Activated CD4-positive, alpha-beta T cell treated with anti-CD3 and anti-CD28 coated beads, Interleukin-2, amount 50 U/mL, for 4 hours (primary cell): ENCODE measurements at places on chromosomes 11 and 22.

- DNase-seq = no peak
Measured at GRCh38 chr11:60570970-60571369, 55.8 kb downstream of the MS4A13 start.

DNA sequence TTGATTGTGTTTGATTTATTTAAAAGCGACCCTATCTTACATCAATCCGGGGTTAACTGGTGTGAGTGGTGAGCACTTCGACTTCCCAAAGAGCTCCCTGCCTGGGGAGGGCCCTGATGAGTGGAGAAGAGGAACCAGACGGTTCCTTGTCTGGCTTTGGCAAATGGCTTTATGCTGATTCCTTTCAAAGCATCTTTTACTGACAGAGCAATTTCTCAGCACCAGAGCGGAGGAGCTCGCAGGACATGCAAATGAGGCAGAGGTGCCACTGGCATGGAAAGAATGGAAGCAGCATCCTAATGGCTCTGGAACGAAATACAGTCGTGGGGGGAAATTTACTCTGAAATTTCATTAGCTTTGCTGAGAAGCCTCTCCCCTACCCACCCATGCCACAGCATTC, 410.9 kb upstream of the B3GAT1 start:
- no peak for DNase-seq

- DNase-seq = no peak
Measured at GRCh38 chr11:75485742-75486141, 40.0 kb downstream of the GDPD5 start.

DNA sequence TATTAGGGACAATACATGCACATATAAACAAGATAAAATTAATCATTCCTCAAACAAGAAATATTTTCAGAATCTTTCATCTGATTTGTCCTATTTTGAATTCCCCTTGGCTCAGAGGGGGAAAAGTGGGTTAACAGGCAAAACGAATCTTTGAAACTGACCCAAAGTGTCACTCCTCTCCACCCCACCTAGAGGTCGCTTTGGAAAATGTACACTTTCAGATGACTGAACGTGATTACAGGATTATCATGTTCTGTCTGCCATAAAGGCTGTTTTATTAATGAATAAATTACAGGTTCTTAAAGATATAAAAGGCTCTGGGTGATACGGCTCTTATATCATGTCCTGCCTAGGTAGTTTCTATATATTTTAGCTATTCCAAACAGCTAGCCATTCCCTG, 1735.0 kb downstream of the LRRC4C start:
- DNase-seq = no peak

DNA sequence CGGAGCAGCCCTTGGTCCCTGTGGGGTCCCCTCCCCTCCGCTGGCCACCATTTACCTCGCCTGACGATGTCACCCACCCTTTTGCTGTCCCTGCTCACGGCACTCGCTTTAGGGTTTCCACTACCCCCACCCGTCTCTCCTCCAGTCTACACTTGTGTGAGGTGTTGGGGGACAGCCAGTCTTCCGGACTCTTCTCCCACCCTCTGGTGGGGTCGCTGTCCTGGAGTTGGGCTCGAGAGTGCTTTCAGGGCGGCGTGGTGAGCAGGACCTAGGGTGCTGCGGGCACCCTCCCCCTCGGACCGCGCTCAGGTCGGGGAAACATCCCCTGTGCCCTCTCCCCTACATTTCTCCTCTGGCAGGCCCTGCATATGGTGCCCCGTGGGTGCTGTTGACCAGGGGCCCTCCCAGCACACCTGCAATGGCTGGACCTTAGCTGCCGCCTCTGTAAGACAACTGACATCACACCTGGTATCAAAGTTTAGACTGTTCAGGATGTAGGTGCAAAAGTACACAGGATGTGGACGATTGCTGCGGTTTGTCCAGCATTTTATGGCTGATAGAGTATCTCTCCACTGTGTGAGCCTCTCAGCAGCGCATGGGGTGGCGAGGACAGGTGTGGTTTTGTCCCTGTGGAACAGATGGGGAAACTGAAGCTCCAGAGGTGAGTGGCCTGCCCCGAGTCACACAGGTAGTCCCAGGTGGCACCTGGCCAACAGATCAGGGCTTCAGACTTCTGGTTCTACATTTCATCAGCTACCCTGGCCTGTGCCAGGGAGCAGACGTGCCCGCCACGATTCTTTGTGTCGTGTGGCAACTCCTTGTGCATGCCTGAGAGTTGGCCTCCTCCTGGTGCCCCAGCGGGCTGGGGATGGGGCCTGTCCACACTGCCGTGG, 1.2 kb downstream of the GRK2 start:
- DNase-seq = no peak

- DNase-seq = no peak
Measured at GRCh38 chr11:61279934-61280659, 15.0 kb downstream of the VWCE start.

DNA sequence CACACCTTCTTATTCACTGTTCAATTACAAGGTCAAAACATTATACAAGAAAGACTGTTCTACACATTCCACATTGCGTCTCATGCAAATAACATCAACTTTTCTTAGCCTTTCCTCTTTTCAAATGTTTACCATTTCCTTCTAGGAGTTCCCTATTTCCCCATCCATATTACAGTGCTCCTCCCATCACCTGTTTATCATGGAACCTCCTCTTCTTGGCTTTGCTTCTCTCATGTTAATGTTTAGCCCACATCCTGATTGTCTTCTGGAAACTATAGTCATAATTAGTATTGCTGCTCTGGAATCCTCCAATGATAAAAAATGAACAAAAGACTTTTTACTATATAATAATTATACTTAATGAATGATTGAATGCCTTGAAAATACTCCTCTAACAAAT, 21.3 kb downstream of the OR52E1 start:
- DNase-seq = no peak

DNA sequence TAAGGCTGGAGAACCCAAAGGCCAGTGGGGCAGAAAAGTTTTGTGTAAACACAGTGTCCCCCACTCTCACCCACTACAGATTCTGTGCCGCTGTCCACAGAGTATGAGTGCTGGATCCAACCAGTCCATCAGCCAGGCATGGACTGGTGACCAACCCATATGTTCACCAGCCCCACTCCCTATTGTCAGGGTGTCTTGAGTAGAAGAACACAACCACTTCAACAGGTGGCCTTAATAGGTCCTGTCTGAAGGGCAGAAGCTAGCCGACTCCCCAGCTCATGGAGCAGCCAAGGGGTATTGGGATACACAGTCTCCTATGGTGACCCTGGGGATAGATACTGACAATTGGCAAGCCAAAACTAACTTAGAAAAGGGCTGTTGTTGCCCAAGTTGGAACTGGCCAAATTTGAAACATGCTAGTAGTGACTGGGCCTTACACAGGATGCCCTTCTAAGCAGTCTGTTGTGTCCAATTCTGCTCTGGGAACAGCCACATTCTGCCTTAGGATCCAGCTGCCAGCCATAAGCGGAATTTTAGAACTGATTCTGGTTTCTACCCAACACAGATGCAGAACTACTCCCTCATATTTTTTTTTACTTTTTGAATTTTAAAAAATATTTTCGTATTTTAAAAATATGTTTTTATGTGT, 19.8 kb upstream of the PGM2L1 start:
- no peak for DNase-seq

DNA sequence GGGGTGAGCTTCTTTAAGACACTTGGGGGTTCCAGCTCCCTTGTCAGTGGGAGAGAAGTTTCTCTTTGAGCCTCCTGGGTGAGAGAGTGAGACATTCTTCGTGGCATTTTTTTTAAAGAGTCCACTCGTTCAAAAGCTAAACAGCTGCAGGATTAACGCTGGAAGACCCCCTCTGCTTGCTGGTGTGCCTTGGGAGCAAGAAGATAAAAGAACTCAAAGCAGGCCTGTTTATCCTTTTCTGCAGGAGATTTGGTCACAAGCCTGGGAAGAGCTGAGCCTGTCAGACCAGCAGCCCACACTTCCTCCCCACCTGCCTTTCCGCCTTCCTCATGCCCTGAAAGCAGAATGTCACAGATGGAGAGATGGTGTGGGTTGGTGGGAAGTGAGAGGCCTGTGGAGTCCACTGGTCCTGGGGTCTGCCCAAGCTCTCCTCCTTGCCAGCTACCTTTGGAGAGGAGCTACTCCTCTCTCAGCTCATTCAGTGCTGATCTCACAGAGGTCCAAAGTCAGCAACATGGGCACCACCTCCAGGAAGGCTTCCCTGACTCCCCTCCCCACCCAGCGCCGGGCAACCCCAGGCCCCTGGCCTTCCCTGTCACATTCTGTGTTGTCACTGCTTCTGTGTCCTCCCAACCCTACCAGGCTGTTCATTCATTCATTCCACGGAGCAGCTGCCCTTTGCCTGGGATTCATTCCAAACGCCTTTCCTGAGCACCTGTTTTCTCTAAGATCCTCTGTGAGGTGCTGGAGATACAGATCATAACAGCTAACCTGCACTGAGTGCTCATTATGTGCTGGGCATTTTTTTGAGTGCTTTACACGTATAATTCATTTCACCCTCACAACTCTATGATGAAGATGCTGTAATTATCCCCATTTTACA, 6.7 kb downstream of the GDPD5 start:
- DNase-seq = no peak

DNA sequence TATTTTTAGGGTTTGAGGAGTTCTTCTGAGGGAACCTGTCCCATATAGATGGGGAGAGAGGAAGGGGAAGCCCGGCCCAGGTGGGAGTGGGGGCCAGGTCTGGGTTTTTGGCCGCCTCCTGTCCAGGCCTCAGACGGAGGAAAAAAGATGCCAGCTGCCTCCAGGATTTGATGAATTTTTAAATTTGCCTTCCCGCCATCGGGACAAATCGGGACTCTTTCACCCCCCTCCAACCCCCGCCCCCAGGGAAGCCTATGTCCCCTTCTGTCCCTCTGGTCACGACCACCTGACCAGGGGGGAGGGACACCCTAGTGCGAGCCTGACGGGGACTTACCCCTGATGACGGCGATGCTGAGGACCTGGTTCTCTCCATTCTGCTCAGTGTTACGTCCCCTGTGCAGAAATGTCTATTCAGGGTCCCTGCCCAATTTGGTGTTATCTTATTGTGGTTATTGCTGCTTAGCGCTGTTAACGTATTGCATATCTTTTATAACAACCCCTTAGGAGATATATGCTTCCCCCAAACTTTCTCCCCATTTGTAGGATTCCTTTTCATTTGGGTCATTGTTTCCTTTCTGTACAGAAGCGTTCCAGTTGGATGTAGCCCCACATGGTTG, 115.9 kb upstream of the GRK3 start:
- DNase-seq = no peak

GRCh38 chr22:47374273-47374771, 611.9 kb downstream of the TBC1D22A start:
- DNase-seq = no peak

DNA sequence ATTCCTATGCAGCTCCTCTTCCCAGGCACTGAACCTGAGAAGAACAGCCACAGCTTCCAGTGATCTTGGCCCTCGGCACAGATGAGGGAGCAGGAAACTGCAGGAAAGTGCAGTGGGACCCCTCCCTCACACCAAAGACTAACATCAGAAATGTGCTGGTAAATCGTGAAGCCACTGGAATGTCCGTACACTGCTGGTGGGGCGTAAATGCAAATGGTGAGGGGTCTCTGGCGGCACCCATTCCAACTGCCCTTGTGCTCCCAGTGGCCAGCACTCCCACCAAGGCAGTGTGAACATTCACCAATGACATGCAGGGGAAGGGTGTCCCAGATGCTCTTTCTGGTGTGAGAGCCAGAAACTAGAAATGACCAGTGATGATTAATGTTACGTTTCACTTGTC, 574.0 kb downstream of the BRD1 start:
- DNase-seq = no peak

- DNase-seq = no peak
Measured at GRCh38 chr11:17771415-17771814, 36.8 kb downstream of the KCNC1 start.

- no peak for DNase-seq
Measured at GRCh38 chr22:19448076-19448607, 631 bp upstream of the C22orf39 start.

DNA sequence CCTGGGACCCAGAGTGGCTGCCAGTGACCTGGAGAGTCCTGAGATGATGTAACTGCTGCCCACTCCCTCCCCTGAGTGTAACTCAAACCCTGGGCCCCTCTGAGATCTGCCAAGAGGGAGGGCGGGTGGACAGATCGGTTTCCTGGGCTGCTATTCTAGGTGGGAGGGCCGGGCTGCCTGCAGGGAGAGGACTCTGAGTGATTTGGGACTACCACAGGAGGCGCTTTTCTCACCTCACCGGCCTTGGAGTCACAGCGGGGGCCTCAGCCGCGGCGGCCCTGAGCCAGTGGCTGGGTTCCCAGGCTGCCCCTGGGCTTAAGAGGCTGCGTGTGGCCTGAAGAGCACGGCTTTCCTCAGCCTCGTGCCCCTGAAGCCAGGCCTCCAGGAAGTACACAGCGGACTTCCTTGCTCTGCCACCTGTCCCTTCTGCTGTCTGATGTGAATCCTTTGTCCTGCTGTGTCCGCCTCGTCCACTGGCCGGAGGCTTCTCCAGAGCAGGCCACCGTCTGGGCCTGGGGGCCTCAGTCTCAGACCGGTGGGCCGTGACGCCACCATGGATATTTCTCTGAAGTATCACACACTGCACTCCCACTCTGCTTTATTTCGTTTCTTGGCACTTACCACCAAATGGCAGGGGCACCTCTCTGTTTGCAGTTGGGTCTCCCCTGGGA, 11.5 kb downstream of the RELT start:
- DNase-seq = no peak
